ENCODE measurements at places on chromosomes 3 and 15.

DNA sequence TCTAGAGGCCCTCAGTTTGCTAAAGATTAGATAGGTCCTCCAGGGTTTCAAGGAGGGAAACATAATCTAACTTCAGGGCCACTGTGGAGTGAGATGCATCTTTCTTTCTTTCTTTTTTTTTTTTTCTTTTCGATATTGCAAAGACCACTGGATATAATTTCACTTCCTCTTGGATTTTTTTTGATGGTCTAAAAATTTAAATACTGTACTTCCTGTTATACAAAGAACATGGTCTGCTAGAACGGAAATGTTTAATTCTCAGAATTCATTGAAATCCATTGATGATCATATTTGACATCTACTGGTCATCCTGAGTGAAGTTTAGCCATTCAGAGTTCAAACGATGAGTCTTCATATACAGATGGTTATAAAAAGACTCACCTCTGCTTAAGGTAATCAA, 808.8 kb upstream of the LMCD1 start:
- no peak for DNase-seq

DNA sequence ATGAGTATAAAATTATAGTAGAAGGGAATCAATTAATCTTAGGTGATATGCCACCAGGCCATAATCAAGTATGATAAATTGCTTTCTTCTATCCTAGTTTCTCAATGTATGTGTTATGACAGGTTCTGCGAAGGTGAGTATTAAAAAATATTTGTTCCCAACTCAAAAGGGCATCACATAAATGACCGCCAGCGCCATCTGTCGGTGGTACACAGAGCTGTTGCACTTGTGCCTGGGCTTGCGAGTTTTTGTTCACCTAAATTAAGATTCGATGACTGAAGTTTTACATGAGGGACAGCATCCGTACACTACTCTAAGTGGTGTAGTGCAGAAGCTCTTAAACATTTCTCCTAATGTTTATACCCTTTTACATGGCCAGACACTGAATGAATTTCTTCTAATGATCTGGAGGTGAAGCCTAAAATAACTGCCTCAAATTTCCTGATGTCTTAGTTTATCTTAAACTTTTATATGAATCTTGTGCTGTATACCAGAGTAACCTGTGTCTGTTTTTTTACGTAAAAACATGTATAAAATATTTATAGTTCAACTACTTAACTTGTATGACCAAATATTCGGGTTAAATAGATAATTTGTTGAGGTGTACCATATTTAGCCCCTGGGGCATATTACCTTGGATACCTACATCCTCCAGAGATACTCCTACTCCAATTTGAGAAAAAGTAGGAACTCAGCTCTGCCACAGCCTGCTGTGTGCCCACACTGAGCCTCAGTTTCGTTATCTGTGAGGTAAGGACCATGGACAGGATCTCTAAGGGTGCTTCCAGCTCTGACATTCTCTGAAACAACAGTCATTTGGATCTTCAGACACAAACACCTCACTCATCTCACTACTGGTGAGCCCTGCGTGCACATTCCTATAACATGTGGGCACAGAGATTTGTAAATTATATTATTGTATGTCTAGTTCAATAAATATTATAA, 365.6 kb downstream of the MAGI1 start:
- peak; percentile 44 for DNase-seq

DNA sequence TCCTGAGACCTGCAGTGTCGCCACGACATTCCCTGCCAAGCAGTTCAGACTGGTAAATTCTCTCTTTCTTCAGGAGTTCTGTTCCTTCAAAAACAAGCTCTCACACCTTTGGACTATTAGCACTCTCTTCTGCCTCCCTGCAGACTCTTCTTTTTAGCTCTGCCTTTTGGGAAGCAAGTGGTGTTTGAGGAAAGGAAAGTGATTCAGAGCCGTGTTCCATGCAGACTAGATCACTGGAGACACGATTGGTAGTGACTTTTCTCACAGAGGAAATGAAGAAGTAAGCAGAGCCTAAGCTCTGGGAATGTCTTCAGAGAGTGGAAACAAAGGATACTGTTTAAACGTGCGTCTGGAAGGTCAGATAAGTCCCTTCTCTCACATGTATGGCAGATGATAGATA, 270.6 kb upstream of the TPRG1 start:
- DNase-seq = no peak

- DNase-seq = no peak
These were observed 527 bp upstream of the ASB14 start for GRCh38 chr3:57292897-57293526.

DNA sequence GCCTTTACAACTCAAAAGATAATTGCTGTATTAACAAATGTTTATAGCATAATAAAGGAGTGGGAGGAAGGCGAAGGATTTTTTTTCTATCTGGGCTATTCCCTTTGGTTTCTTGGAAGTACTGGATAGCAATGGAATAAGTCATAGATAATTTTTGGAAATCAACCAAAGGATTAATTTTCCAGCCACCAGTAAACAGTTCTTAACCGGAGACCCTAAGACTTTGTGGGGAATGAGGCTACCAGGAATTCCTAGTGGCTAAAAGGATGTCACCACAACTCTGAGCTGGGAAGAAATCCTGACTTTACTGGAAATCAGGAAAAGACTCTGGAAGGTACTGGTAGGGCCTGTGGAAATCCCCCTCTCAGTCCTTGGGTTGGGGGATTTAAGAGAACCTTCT, 138.4 kb upstream of the RARB start:
- DNase-seq = no peak

DNA sequence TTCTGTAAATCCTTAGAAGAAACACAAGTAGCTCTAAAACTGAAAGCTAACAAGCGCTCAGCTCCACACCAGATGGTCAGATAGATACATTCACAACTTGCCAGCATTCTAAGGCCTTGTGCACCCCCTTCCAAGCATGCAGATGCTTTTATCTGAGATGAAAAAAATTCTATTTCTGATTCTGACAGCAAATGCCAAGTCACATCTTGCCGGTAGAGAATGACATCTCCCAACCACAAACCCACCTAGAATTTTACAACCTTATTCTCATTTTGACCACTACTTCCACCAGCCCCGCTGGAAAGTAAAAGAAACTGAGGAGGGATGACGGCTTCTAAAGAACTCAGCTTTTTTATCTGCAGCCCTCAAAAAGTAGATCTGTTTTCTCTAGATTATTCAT, 57.7 kb downstream of the SUMF1 start:
- DNase-seq = no peak

GRCh38 chr15:78810362-78811123, 721 bp downstream of the ADAMTS7 start:
- peak; percentile 20 for DNase-seq

DNA sequence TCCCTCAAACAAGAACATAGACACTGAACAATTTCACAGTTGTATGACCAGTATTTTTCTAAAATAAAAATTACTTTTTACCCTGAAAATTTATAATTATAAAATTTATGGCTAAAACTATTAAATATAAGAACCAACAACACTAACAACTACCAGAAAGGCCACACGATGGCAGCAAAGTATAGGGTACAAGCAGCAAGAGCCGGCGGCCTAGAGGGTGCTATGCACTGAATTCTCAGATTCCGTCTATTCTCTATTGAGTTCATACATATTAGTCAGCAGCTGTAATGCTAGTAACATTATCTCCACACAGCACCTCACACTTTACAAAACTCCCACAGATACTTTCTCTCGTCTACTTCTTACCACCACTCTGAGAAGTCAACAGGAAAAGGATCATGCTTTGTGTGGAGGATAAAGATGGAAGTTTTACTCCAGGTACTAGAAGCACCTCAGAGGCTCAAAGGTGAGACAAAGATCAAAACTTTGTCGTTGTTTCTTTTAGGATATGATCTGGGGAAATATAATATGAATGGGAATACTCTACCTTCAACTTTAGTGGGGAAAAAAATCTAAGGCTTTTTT, 160.5 kb downstream of the FGF12 start:
- DNase-seq = peak; percentile 83

DNA sequence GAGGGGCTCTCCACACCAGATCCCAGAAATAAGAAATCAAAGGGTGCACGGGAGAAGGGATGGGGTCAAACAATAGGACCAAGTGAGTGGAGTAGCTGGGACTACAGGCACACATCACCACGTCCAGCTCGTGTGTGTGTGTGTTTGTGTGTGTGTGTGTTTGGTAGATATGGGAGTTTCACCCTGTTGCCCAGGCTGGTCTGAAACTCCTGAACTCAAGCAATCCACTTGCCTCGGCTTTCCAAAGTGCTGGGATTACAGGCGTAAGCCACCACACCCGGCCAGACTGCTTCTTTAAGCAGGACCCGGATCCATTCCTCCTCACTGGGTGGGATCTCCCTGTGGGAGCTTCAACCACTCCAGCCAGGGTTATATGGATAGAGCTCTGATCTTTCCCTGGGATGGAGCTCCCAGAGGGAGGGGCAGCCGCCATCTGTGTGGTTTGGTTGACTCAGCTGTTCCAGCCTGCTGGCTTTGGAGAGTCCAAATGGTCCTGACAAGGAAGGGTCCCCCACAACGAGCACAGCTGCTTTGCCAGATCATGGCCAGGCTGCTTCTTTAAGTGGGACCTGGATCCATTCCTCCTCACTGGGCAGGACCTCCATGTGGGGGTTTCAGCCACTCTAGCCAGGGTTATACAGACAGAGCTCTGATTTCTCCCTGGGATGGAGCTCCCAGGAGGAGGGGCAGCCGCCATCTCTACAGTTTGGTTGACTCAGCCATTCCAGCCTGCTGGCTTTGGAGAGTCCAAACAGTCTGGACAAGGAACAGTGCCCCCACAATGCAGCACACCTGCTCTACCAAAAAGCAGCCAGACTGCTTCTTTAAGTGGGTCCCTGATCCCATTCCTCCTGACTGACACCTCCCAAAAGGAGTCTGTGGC, 9.1 kb upstream of the AVEN start:
- no peak for DNase-seq

- no peak for DNase-seq
These were observed 62.4 kb upstream of the GOLGA6B start for GRCh38 chr15:72592097-72592496.

GRCh38 chr15:51331141-51331540, 7.3 kb downstream of the CYP19A1 start:
- DNase-seq = no peak

GRCh38 chr15:98121536-98121935, 161.0 kb downstream of the ARRDC4 start:
- DNase-seq = no peak

- DNase-seq = no peak
These were observed 222.7 kb downstream of the ARPP21 start for GRCh38 chr3:35862057-35862456.

DNA sequence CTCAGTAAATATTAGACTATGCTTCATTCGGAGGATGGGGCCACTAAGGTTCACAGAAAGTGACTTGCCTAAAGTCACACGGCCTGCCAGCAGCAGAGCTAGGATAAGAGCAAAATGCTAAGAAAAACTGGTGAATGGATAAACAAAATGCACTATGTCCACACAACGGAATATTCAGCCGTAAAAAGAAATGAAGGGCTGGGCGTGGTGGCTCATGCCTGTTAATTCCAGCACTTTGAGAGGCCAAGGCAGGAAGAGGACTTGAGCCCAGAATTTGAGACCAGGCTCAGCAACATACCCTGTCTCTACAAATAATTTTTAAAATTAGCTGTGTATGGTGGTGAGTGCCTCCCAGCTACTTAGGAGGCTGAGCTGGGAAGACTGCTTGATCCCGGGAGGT, 7.7 kb downstream of the TKT start:
- no peak for DNase-seq

DNA sequence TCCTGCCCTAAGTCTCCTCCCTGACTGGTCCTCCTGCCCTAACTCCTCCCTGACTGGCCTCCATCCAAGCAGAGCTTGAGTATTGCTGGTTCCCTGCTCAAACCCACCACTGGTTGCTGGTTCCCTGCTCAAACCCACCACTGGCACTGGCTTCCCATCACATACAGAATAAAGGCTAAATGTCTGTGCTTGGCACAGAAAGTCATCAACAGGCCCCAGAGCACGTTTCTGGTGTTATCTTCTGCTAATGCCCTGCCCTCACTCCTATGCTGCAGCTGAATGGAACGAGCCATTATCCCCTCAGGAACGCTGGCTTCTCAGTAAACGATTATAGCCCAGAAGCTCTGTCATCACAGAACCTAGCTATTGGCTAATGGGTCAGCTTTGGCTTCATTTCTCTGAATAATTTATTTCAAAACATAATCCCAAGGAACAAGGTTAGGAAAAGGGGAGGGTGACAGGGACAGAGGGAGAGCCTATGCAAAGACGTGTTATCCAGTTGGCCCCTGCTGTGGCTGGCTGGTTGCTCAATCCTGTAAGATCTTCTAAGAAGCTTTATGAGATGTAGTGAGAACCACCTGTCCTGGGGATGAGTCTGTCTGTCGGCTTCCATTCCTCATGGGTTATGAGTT, 6.3 kb upstream of the MUC20 start:
- no peak for DNase-seq

GRCh38 chr3:83625261-83625660, 1333.5 kb upstream of the CADM2 start:
- DNase-seq = no peak

GRCh38 chr3:59212128-59212779, 162.4 kb upstream of the CFAP20DC start:
- peak; percentile 65 for DNase-seq

DNA sequence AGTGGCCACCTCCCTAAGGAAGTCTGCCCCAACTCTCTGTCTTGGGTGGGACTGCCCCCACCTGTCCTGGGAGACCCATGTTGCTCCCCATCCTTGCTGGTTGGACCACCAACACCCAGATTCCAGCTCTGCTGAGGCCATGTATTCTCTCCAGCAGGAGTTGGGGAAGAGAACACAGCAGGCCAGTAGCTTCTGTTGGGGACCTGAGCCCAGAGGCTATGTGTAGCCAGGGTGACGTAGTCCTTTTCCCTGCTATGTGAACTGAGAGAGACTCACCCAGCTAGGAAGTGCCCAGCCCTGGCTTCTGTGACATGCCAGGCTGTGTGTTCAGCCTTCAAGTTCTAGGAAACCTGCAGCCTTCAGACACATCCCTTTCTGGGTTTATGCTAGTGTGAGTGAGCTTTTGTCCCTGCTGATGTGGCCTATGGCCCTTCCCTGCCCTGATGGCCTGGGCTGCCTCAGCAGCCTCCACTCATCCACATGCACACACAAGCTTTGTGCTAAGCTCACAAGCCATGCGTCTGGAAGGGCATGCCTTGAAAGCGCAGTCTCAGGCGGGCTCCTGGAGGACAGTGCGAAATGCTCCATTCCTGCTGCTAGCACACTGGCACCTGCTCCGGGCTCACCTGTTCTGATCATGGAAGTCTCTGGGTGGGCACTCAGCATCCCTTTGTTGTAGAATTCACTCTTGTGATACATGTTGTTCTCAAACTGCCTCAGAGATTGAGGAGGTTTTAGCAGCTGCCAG, 42.6 kb downstream of the KY start:
- DNase-seq = no peak

DNA sequence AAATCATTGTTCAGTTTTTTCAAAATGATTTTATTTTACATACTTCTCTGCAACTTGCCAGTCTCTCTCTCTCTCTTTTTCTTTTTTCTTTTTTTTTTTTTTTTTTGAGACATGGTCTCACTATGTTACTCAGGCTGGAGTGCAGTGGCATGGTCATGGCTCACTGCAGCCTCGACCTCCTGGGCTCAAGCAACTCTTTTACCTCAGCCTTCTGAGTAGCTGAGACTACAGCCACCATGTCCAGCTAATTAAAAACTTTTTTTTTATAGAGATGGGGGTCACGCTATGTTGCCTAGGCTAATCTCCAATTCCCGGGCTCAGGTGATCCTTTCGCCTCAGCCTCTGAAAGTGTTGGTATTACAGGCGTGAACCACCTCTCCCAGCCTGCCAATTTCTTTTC, 12.1 kb upstream of the ARID3B start:
- DNase-seq = no peak
